ENCODE measurements at places on chromosomes 16 and 17.
A peak's percentile ranks its signal among the peaks of the same experiment; 100 is the strongest.

DNA sequence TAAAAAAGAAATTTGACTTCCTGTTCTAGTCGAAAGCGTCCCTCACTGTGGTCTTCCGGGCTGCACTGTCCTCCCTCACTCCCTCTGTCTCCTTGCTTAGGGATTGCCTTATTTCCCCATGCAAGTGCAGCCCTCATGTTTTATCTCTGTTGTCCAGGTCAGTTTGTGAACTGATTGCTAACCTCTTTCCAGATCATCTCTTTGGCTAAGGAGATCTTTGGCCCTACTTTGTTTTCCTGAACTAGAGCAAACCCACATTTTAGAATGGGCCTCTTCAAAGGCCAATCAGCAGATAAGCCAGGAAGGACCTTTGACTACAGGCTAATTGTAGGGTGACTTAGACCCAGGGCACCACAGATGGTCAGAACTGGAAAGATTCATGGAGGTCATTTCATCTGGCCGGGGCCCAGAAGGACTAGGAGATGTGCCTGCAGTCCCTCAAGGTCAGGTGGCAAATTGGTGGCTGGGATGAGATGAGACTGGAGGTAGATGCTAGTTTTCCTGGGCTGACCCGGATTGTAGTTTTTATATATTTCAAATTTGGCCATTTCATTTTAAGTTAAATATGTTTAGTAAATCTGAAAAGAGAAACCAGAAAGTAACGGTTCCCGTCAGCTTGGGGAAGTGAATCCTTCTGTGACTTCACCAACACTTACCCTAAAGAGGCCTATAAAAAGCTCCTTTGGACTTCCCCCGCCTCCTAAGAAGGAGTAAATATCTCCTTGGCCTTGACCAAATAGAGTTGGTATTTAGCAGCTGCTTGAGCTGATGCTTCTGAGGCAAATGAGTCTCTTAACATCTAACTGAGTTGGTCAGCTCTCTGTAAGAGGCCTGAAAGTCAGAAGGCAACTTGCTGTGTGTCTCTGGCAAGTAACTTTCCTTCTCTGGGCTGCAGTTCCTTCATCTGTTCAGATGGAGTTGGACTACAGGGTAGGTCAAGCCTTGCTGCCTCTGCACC is 6.2 kb upstream of the SLC25A19 start:
- DNase-seq: no peak

- no peak for DNase-seq
Measured at GRCh38 chr16:21336231-21336630, 58.1 kb upstream of the CRYM start.

DNA sequence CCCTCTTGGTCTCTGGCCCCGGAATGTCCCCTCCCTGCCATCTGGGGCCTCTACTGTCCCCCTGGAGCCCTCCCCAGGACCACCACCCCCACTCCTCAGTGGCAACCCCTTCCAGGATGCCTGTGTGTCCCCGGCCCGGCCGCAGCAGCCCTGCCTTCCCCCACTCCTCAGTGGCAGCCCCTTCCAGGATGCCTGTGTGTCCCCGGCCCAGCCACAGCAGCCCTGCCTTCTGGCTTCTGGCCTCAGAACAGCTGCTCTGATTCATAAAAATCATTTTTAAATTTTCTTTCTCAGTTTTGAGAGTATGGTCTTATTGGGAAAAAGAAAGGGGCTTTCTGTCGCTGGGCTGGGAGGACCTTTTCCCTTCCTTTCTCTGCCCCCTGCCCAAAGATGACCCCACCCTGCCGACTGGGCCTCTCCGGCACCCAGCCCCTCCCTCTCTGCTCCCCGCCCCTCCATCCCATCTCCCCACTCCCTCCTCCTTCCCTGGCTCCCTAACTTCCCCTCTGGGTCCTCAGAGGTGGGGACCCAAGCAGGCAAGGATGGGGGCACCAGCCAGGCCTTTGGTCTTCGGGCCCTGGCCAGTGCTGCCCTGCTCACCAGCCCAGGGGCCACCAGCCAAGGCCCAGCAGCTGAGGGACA is 40.5 kb downstream of the BAHCC1 start:
- no peak for DNase-seq

GRCh38 chr16:9854675-9855074 is 327.6 kb downstream of the GRIN2A start:
- no peak for DNase-seq

DNA sequence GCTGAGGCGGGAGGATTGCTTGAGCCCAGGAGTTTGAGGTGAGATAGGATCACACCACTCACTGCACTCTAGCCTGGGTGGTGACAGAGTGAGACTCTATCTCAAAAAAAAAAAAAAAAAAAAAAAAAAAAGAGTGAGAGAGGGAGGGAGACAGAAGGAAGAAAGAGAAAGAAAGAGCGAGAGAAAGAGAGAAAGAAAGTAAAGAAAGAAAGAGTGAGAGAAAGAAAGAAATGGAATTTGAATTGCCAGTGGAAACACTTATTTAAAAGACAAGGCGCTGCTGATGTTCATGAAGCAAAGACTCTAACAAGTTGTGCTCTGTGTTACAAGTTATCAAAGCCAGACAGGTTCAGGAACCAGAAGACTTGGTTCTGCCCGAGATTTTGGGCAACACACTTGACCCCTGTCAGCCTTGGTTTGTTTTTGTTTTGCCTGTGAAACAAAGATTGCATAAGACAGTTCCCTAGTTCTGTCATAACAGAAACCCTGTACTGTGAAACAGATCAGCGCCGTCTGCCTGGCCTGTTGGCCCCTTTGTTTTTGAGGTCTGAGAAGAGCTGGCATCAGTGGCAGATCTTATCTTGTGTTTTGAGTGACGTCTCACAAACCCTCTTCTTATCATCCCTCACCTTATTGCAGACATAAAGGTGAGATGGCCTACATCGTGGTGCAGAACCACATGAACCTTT is 55.4 kb upstream of the ENDOV start:
- no peak for DNase-seq

DNA sequence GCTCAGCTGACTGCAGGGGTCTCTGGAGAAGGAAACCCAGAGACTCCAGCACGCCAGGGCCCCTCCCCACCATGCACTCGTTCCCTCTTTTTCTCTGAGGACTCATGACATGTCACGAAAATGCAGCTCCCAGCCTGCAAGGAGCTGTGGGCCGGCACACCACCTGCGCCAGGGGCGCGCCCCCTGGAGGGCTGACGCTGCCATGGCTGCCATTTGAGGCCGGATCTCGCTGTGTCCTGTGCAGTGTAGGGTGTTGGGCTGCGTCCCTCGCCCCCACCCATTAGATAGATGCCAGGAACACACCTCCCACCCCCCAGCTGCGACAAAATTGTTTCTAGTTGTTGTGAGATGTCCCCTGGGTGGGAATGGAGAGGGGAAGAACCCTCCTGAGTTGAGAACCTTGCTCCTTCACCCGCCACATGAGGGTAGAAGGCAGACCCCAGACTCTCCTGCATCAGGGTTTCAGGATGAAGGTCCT is 8.2 kb downstream of the SYNGR2 start:
- DNase-seq: no peak

GRCh38 chr17:16584273-16584995 is 15.4 kb upstream of the ZNF287 start:
- peak; percentile 3 for DNase-seq

GRCh38 chr16:70364399-70364798 is 17.7 kb downstream of the DDX19A start:
- no peak for DNase-seq

- DNase-seq: no peak
Measured at GRCh38 chr17:17964710-17965109, 7.5 kb downstream of the TOM1L2 start.

DNA sequence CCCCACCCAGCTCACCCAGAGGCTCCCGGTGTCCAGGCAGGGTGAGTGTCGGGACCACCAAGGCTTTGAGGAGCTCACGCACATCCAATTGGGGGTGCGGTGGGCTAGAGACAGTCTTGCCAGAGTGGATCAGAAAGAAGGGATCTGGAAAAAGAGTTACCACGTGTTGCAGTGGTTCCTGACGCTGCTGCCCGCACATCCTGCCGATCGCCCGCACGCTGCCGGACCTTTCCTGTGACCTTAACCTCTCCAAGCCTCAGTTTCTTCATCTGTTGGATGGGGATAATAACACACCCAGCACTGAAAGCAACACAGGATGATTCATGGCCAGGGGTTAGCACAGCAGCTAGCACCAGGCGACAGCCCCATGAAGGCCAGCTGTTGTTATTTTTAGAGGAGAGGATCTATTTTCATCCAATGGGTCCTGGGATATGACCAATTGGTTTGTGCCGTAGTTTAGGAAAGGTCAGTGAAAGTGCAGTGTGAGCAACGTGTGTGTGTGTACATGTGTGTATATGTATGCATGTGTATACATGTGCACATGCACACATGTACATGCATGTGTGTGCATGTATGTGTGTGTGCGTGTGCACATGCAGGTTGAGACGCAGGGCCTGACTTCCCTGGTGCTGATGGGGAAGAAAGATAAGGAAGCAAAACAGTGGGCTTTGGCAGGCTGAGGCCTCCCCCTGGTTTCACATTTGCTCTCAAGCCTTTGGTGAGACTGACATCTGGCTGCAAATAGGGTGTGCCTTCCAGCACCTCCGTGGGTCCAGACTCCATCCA is 2.5 kb downstream of the ITGAX start:
- DNase-seq: no peak

- no peak for DNase-seq
Measured at GRCh38 chr17:29711588-29712385, 89.1 kb upstream of the CORO6 start.

DNA sequence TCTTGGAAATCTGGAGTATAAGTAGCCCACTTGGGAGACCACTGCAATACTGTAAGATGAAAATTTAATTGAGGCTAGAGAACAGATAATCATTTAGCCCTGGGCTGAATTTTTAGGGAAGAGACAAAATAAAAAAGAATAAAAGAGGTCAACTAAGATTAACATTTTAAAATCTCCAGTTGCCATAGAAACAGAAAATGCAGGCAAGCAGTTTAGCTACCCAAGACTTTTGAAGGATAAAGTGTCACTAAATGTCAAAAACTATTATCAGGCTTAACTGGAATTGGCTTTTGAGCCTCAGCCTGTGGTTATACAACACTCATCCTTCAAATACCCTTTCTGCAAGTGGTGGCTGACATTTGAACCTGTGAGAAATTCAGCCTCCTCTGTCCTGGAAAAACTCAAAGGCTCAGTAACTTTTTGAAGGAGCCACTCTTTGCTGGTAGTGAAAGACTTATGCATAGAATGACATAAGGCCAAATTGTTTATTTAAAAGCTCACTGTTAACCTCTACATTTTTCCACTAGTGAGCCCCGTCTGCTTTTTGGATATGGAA is 220.7 kb upstream of the KCNJ16 start:
- no peak for DNase-seq

- no peak for DNase-seq
Measured at GRCh38 chr17:50922721-50923405, 56.7 kb upstream of the TOB1 start.

DNA sequence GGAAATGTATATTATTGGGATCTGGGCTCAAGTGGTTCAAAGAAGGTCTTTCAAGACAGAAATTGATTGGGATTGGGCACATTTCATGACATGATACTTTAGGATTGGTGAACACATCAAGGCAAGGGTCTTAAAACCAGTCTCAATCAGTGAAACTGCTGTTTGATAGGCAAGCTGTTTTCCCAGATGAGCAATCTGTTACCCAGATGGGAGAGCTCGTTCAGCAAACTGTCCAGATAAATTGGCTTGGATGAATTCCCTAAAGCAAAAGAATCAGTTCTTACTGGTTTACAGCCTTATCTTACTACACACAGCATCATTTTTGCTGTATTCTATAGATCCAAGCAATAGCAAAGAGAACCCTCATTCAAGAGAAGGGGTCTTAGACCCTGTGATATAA is 31.0 kb upstream of the CNEP1R1 start:
- DNase-seq: no peak

All from NCI-H1417 treated with DMSO at 0.1 percent for 48 hours (cell line).